ENCODE measurements at places on chromosomes 7 and 10. TPM values are rescaled to one million over a fixed set of nuclear protein-coding genes. Genes with fewer than 3 reads are reported as not detected.

MRLN gene
- not detected for total RNA-seq

MCM10 gene
- 2.0 TPM for total RNA-seq

IQUB gene
- total RNA-seq, result 0.16 TPM

EGFR gene
- 27.1 TPM for total RNA-seq

C10orf105 gene
- 3.1 TPM for total RNA-seq

ITGB8 gene
- 0.11 TPM for total RNA-seq

SLC26A4 gene
- 0.20 TPM for total RNA-seq

IRF5 gene
- total RNA-seq, result 42.6 TPM

ZNF117 gene
- total RNA-seq, result 23.2 TPM

DIP2C gene
- 10.3 TPM for total RNA-seq

PPRC1 gene
- 40.1 TPM for total RNA-seq

- no peak for DNase-seq
Observed at GRCh38 chr10:78442836-78443550, 409.3 kb downstream of the RPS24 start.

- peak; percentile 83 for DNase-seq
Observed at GRCh38 chr7:117873310-117874190, at the start of gene CTTNBP2. Gene CTTNBP2 (minus strand): TSS chr7:117873441. CDS start chr7:117873415, 26 bp downstream.

DNA sequence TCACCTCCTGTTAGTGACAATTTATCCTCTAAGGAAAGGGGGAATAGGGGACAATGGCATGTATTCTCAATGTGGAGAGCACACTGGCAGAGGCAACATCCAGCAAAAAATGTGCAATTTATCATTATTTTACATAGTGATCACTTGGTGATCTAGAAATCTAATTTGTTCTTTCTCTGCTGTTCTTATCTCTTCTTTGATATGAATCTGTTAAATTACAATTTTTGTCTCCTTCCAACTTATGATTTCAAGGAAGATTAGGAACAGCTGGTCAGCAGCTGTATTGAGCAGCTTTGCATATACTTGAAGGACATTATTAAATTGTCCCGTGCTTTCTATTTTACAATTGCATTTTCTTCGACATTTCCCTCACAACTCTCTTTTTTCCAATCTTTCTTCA lies 213.1 kb downstream of the MAGI2 start:
- DNase-seq, result no peak

DNA sequence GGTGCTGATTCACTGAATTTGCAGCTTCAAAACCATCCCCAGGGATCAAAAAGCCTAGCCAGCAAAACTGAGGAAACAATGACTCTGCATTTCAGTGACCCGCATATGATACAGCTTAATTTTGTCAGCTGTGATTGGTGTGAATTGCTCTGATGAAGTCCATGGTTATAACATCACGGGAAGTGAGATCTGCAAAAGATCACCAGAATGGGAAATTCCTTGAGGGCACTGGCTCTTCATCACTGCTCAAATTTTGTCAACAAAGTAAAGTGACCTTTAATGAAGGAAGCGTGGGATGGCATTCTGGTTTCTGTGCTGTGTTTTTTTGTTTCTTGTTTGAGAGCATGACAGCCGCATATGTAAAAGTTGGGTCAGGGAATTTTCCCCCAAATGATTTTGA lies 745.9 kb downstream of the GATA3 start:
- DNase-seq, result no peak

DNA sequence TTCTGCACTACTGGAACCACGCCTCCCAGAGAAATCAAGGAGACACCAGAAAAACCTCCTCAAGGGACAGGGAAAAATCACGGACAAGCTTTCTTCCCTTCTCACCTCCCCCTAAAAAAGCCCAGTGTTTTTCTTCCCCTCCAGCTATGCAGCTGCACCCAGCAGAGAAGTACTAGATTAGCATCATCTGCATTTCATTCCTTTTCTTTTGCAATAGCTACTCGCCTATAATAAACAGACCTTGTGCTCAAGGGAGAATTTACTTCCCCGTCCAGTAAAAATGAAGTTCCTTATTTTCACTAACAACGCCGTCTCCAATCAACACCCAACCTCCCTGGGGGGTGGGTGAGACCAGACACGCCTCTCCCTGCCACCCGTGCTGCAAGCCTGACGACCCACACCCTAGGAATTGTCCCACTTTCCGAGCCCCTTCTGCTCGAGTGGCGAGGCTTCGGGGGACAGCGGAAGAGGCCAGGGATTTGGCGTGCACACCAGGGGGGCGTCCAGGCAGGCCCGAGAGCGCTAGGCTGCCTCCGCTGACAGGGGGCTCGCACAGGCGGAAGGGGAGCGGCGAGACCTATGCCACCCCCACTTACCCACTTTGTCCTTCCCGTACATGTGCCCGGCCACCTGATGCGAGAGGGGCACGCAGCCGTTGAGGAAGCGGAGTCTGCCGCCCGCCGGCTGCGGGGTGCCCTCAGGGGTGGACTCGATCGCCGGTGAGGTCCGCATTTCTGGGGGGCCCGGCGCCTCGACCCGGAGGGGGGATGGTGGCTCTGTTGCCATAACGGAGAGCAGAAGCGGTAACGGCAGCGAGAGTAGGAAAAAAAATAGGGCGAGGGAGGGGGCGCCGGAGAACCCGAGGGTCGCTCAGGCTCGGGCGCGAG lies 625 bp downstream of the IPMK start:
- peak; percentile 94 for DNase-seq

DNA sequence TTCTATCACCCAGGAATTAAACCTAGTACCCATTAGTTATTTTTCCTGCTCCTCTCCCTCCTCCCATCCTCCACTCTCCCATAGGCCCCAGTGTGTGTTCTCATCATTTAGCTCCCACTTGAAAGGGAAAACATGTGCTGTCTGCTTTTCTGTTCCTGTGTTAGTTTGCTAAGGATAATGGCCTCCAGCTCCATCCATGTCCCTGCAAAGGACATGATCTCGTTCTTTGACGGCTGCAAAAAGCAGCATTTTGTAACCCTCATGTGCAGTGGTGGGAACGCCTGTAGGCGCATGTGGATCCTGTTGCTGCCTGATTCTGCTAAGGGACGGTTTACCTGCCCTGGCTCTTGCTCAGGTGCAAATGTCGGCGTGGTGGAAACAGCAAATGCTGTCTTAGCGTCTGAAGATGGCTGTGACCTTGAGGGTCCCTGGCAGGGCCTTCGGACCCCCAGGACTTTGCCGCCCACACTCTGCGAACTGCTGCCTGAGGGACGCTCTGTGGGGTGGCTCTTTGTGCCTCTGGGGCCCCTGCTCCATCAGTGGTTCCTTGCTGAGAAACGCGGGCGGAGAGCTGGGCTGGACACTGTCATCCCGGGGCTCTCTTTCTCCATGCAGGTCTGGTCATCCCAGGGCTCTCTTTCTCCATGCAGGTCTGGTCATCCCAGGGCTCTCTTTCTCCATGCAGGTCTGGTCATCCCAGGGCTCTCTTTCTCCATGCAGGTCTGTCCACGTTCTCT lies 5.6 kb upstream of the MTG1 start:
- peak; percentile 80 for DNase-seq

GRCh38 chr7:70098133-70098561 lies 499.9 kb downstream of the AUTS2 start:
- DNase-seq, result no peak

DNA sequence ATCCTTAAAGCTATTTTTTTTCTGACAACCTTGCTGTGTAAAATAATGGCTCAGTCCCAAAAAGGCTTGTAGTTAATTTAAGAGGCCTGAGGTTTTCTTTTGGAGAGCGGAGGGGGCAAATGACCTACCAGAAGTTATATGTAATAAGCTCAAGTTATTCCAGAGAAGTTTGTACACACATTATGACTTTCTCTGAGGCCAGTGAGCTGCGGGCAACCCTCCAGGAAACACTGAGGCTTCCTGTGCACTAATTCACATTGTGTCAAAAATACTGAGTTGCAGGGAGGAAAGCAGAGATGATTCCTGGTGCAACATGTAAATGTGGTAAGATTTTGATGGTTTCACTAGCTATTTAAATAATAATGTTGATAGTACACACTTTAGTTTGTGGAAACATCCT lies 188.6 kb downstream of the DIP2C start:
- DNase-seq, result peak; percentile 19

- DNase-seq, result no peak
Observed at GRCh38 chr7:108083980-108084379, 46.2 kb downstream of the LAMB4 start.

DNA sequence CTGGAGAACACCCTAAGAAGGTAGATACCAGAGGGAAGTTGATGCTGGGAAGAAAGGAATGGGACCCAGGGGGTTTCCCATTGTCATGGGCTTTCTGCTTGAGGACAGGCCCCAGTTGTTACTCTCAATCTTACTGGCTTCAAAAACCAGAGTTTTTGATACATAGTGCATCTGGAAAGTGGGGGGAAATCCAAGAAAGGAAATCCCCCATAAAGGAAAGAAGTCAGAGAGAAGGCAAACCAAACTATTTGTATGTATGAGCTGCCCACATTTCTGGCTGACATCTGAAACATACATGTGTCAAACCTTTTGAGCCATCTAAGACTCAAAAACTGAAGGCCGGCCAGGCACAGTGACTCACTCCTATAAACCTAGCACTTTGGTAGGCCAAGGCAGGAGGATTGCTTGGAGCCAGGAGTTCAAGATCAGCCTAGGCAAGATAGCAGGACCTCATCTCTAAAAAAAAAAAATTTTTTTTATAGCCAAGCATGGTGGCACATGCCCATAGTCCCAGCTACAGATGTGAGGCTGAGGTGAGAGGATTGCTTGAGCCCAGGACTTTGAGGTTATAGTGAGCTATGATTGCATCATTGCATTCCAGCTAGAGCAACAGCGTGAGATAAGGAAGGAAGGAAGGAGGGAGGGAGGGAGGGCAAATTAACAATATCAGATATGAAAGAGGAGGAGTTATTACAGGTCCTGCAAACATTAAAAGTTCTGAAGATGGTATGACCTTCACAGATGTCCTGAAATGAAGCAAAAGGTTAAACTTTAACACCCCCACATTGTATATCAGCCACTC lies 6.7 kb upstream of the COA1 start:
- DNase-seq, result no peak

GRCh38 chr10:12838995-12839927 lies 162.3 kb downstream of the CCDC3 start:
- DNase-seq, result peak; percentile 24
